Activated CD4-positive, CD25-positive, alpha-beta regulatory T cell treated with anti-CD3 and anti-CD28 coated beads, Interleukin-2, amount 50 U/mL, for 24 hours (primary cell): ENCODE measurements at places on chromosomes 3 and 15.
A peak's percentile ranks its signal among the peaks of the same experiment; 100 is the strongest.

- no peak for ATAC-seq
Measured at GRCh38 chr3:62558549-62559112, 185.3 kb upstream of the FEZF2 start.

DNA sequence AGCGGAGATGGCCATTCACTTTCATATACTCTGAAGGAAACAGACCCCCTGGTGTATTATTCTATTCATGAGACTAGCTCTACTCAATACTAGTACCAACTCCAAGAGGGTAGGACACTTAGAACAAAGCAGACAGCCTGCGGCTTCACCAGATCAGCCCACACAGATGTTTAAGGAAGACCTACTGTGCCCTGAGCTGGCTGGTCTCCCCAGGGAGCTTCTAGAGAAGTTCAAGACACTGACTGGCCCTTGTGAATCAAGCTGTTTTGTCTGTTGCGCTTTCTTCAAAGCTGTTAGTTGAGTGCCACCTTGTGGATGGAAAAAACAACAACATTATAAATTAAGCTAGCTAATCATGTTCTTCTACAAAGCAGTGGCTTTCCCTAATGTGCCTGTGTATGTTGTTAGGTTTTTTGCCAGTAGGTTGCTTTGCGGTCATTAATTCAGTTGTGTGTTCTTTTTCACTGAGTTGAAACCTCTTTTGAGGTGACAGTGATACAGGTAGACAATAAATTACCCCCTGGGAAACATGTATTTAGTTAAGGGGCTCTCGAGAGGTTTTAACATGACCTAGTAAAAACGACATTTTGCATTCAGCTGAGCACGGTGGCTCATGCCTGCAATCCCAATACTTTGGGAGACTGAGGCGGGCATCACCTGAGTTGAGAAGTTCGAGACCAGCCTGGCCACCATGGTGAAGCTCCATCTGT lies 64.2 kb upstream of the MYZAP start:
- ATAC-seq = no peak

DNA sequence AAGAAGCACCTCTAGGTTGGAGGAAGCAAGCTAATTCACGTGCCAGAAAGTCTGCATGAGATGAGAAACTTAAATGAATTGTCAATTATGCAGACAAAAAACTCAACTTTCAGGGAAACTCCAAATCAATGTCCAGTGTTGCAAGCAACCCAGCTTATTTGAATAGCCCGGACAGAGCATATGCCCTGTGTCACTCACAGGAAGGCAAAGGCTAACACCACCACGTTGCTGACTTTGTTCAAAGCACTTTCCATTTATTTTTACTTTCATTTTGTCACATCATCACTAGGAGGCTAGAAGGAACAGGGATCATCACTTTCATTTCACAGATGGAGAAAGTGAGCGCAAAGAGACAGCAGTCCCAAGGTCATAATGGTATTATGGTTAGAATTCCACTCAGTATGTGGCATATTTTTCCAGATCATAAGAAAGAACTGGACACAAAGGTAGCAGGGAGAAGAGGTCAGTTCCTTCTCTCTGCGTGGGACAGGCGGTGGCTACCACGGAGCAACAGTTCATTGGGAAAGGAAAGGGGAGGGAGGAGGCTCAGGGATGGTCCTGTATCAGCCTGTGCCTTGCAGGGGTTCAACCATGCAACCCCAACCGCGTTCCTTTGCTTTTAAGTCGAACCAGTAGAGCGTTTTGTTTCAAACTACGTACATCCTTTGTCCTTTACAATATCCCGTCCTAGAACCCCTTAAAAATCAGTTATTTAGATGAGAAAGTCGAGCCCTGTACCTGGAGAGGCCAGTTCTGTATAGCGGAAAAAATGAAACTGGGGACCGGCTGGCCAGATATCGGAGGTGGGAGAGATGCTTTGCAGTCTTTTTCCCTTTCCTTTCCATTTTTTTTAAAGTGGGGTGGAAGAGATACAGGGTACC lies 1.1 kb downstream of the HEG1 start:
- peak; percentile 31 for ATAC-seq

DNA sequence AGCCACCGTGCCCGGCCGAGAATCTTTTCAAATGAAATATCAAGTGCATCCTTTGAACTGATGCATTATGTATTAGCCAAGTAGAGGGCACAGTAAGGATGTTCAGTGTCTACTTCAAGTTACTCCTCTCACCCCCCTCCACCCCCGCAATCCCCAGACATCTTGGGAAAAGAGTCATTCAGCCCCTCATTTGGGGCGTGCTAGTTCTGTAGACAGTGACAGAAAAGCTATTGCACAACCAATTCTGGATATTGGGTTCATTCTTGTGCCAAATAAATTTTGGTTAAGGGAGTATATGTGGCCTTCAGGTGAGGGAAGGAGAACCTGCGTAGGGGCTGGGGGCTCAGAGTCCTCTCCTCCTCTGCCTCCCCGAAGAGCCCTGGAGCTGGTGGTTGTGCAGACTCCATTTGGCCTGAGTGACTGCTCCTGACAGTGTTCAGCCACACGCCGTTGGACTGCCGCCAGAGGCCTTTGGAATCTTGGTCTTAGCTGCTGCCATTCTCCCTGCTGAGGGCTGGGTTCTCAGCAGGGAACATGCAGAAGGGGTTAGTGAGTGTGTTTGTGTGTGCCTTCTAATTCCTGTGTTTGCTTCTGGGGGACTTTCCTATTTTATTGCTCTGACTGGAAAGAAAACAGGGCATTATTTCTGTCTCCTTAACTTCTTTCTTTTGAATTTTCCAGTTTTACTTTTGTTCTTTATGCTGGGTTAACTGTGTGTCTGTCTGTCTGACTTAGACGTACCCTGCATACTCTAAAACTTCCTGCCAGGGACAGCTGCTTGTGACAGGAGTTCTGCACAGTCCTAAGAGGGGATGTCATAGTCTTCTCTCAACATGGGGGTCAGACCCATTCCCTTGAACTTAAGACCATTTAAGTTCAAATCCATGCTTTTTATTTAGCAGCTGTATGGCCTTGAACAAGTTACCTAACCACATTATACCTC lies 21.0 kb downstream of the RARB start:
- ATAC-seq = no peak

DNA sequence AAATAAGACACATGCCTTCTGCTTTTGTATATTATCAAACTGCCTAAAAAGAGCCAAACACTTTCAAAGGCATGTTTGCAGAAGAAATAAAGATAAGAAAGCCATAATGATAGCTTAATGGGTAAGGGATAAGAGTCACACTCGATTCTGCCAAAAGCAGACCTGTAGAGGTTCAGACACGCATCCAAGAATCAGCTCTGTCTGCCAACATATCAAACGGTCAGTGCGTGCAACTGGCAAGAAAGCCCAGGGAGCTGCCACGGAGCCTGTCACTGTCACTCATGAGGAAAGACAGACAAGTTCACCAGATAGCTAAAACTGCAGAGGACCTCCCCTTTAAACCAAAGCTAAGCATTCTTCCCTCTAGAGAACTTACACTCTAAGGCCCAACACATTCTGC lies 23.2 kb downstream of the DCP1A start:
- no peak for ATAC-seq

DNA sequence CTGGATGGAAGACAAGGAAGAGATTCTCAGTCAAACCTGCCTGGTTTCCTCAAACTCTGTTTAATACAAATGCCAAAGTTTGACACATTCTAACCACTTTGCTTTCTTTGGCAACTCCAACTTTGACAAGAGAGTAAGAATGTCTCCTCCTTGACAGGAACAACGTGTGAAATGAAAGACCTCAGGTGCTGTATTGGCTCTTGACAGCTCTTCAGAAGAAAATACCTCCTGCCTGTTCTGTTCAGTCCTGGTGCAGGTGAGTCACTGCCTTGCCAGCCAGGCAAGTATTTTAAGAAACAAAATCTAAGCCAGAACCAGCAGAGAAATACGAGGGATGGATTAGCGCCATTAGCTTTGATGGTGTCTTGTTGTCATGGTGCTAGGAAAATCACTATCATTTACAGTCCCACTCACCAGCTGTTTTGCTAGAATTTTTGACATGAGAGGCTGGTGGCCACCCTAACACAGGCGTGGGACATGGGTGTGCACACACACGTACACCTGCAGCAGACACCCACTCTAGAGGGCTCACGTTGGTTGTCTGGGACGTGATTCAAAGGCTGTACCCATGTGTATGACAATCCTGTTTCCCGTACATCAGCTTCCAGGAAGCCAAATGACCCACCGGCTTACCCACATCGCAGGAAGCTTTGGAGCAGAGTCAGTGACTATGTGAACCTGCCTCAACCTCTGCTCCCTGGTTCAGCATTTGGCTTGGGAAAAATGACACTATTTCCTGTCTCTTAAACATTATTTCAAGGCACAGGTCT lies 60.4 kb downstream of the CCNL1 start:
- no peak for ATAC-seq

GRCh38 chr3:170049146-170050000 lies 11.6 kb downstream of the GPR160 start:
- ATAC-seq = no peak

GRCh38 chr15:23416349-23417276 lies 30.4 kb downstream of the GOLGA6L2 start:
- ATAC-seq = no peak

- no peak for ATAC-seq
Measured at GRCh38 chr3:34178415-34178814, 380.0 kb downstream of the PDCD6IP start.

- no peak for ATAC-seq
Measured at GRCh38 chr3:45887759-45888511, 1.6 kb downstream of the CCR9 start.

- no peak for ATAC-seq
Measured at GRCh38 chr3:104510131-104510849, 856.4 kb upstream of the ALCAM start.

GRCh38 chr15:78968114-78968513 lies 23.3 kb upstream of the CTSH start:
- ATAC-seq = no peak

- no peak for ATAC-seq
Measured at GRCh38 chr3:159922861-159923312, 65.7 kb upstream of the IL12A start.

- no peak for ATAC-seq
Measured at GRCh38 chr3:184748219-184749135, 36.6 kb upstream of the MAGEF1 start.

DNA sequence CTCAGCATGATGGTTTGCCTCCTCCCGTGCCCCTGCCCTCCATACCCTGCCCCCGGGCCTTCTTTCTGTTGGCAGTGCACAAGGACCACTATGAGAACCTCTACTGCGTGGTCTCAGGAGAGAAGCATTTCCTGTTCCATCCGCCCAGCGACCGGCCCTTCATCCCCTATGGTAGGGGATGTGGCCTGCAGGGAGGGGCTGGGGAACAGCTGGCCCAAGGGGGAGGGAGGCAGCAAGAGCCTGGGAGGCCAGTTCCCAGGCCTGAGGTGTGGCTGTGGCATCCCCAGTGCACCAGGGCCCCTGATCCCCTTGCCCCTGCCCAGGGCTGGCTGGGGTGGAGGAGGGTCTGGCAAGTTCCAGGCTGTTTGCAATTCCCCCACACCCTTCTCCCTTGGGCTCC lies 2.6 kb upstream of the PLA2G4B start:
- no peak for ATAC-seq

GRCh38 chr3:14147066-14147435 lies 22.2 kb downstream of the TMEM43 start:
- no peak for ATAC-seq

GRCh38 chr15:29677871-29678461 lies 144.3 kb downstream of the TJP1 start:
- ATAC-seq = no peak

GRCh38 chr3:196275126-196275525 lies 12.4 kb downstream of the PCYT1A start:
- ATAC-seq = no peak

GRCh38 chr3:172640751-172641150 lies 70.1 kb downstream of the NCEH1 start:
- ATAC-seq = no peak

- ATAC-seq = no peak
Measured at GRCh38 chr3:76203578-76203977, 418.2 kb upstream of the ZNF717 start.

DNA sequence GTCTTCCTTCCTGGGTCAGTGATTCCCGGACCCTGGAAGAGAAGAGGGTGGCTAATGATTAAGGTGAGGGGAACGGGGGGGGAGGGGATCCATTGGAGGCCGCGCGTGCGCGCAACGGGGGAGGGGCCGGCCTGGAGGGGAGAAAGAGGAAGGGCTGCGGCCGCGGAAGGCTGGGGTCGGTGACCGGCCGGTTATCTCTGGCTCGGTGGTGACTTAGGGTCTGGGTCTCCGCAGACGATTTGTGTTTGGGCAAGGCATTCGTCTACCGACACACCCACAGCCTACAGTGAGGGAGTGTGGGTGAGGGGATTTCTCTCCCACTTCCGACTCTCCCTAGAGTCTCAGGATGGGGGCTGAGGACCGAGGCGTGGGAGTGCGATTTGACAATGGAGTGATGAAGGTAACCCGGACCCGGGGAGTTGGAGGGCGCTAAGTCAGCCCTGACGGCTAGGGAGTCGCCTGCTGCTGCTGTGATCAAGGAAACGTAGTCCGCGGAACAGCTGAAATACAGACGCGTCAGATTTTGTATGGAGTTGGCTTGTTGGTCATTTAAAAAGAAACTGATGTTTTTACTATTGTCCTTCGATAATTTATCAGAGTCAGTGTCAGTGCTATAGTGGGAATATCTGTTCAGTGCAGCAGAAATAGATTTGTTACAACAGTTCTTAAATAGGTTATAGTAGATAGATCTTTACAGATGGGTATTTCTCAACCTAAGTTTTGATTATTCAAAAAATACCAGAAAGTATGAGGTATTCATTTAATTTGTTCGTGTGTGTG lies 733 bp downstream of the RNF111 start:
- ATAC-seq = peak; percentile 53

DNA sequence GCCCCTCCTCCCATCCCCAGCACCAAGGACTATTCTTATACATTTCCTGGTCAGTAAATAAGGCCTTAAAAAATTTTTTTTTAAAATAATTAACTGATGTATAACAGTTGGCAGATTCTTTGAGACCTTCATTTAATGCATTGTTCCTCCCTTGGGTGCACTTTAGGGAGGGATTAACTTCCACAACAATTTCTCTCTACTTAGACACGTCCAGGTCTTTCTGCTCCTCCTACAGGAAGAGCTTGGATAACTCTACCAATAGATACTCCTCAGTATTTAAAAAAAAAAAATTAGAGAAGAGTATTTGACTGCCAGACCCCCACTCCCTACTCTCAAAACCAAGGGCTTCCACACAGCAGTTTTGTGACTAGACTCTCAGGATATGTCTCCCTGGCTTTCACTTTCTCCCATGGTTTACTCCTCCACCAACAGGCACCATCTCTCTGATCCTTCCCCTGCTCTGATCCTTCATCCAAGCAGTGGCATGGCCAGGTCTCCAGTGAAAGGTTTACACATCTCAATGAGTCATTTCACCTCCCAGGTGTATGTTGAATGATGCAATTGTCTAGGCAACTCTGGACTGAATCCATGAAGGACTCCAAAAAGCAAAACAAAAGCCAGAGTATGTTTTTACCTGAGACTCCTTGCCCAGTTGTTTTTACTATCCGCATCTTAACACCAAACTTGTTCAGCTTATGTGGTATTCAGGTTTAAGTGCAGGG lies 7.4 kb downstream of the ZIC4 start:
- no peak for ATAC-seq

- ATAC-seq = no peak
Measured at GRCh38 chr3:146739203-146739671, 134.1 kb upstream of the PLSCR5 start.

GRCh38 chr3:100252001-100252400 lies 8.8 kb upstream of the TBC1D23 start:
- ATAC-seq = no peak

- no peak for ATAC-seq
Measured at GRCh38 chr15:25175789-25176615, 221.2 kb downstream of the SNRPN start.
